ENCODE measurements at places on chromosomes 6 and 20. TPM values are rescaled to one million over a fixed set of nuclear protein-coding genes. Genes with fewer than 3 reads are reported as not detected.

BFSP1 gene
- 2.9 TPM for total RNA-seq

MAP1LC3A gene
- total RNA-seq: 22.0 TPM

C20orf204 gene
- total RNA-seq: 1.9 TPM

RSPH4A gene
- 0.13 TPM for total RNA-seq

NFKBIL1 gene
- 21.9 TPM for total RNA-seq

ZBTB46 gene
- 7.2 TPM for total RNA-seq

BPI gene
- total RNA-seq: not detected

PARD6B gene
- total RNA-seq: 0.13 TPM

CD93 gene
- total RNA-seq: 553 TPM

HEBP2 gene
- total RNA-seq: 50.8 TPM

KIF6 gene
- not detected for total RNA-seq

RAET1G gene
- 0.67 TPM for total RNA-seq

SLC2A10 gene
- 6.5 TPM for total RNA-seq

FAM217A gene
- total RNA-seq: not detected

MARCKS gene
- total RNA-seq: 171 TPM

ID1 gene
- 213 TPM for total RNA-seq

MACROD2 gene
- total RNA-seq: 0.95 TPM

PI16 gene
- under 0.01 TPM for total RNA-seq

PKHD1 gene
- not detected for total RNA-seq

DDAH2 gene
- 89.4 TPM for total RNA-seq

IDH3B gene
- 121 TPM for total RNA-seq

ARMC2 gene
- total RNA-seq: 0.99 TPM

SOX12 gene
- 4.3 TPM for total RNA-seq

LATS1 gene
- 8.5 TPM for total RNA-seq

COX7A2 gene
- total RNA-seq: 80.7 TPM

C6orf136 gene
- 2.3 TPM for total RNA-seq

COL9A1 gene
- total RNA-seq: not detected

HTR1B gene
- 64.4 TPM for total RNA-seq

CUTA gene
- 51.8 TPM for total RNA-seq

GFOD1 gene
- 47.2 TPM for total RNA-seq

TMC2 gene
- not detected for total RNA-seq

PSMB8 gene
- 93.6 TPM for total RNA-seq

CRISP2 gene
- not detected for total RNA-seq

MAPK13 gene
- 2.5 TPM for total RNA-seq

OPN5 gene
- total RNA-seq: not detected

CST4 gene
- total RNA-seq: not detected

HLA-DQB2 gene
- total RNA-seq: not detected

SPATA2 gene
- total RNA-seq: 1.3 TPM
